ENCODE measurements at places on chromosomes 12 and 14.

DNA sequence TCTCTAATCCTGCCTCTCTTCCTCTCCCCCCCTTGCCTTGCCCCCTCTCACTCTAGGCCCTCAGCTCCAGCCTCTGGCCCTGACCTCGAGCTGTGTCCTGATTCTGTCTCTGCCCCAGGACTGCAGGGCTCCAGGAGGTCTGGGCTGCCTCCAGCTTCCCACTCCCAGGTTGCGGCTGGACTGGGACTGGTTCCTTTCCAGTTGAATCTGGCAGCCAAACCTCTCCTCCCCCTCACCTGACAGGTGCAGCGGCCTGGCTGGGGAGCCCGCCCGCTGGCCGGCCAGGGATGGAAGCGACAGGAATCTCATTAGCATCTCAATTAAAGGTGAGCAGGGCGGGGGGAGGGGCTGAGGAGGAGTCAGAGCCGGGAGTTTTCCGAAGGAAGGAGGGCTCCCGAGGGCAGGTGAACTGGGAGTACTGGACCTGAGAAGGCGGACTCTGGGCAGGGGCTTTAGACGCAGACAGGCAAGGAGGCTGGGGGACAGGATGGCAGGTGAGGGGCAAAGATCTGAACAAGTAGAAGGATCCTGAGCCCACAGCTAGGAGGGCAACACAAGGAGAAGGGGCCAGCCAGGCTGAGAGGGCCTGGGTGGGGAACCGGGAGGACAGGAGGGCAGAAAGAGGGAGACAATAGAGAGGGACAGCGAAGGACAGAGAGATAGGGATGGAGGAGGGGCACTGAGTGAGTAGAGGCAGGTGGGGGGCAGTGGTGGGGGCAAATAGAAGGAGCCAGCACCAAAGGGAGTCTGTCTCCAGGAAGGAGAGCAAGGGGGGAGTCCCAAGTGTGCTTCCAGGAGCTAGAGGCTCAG is at the start of gene SCNN1A:
SCNN1A (minus strand) TSS at position 295 of the 810 bp plus-strand sequence. CDS start 780 bp downstream, outside the sequence.
- no peak for DNase-seq

DNA sequence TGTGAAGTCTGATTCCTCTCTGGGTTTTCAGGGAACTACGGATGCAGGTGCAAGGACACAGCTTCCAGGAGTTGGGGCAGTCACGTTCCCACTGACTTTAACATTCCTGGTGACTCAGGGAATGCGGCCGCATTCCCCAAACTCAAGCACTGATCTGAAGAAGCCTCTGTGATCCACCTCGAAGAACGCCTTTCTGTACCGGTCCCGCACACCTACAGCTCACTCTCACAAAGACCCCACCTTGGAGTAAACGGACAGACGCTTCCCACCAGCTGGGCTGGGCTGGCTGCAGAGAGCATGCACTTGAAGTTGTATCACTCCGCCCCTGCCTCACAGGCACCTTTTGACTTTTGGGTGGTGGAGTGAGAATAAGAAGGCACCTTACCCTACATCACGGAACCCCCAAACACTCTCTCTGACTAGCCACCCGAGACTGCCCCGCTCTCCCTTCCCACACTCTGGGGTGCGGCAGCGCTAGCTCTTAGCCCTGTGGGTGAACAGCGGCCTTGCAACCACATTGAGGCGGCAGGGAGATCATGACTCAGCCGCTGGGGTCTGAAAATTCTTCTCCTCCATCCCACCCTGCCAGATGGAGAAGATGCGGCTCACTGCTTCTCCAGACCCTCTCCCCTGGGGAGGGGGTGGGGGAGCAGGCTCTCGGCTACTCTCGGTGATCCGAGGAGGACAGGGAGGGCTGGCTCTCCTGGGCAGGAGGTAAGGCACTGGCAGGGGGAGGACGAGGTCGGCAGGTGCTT is 23.7 kb upstream of the HDAC7 start:
- no peak for DNase-seq

- no peak for DNase-seq
Measured at GRCh38 chr12:6041891-6042290, 82.6 kb downstream of the VWF start.

- no peak for DNase-seq
Measured at GRCh38 chr14:31785574-31785973, 224.4 kb downstream of the NUBPL start.

DNA sequence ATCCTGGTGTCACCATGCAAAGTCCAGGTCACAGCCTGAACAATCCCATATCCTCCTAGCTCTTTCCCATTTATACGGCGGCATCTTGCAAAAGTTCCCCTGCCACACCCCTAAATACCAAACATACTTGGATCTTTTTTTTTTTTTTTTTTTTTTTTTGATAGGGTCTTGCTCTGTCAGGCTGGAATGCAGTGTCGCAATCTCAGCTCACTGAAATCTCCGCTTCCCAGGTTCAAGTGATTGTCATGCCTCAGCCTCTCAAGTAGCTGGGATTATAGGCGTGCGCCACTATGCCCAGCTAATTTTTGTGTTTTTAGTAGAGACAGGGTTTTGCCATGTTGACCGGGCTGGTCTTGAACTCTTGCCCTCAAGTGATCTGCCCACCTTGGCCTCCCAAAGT is 451.3 kb downstream of the GLT1D1 start:
- DNase-seq = no peak

- DNase-seq = no peak
Measured at GRCh38 chr12:118714051-118714460, 267.3 kb upstream of the SRRM4 start.

All from naive thymus-derived CD8-positive, alpha-beta T cell (primary cell).